ENCODE measurements at places on chromosomes 6 and 20. TPM values are rescaled to one million over a fixed set of nuclear protein-coding genes. Genes with fewer than 3 reads are reported as not detected.

The COL9A3 gene
- polyA plus RNA-seq = not detected

DNA sequence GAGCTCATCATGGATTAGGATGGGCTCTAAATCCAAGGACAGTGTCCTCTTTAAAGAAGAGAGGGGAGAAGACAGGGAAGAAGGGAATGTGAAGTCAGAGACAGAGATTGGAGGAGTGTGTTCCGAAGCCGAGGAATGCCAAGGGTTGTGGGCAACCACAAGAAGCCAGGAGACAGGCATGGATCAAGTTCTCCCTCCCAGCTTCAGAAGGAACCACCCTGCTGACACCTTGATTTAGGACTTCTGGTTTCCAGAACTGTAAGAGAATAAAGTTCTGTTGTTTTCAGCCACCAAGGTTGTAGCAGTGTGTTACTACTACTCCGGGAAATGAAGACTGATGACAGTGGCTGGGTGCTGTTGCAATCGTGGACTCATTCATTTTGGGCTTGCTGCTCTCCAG is 120.1 kb downstream of the RPS12 start:
- DNase-seq = no peak

GRCh38 chr6:41184761-41185160 is 16.2 kb downstream of the TREML2 start:
- DNase-seq = no peak

The CDKN1A gene
- 1.6 TPM for polyA plus RNA-seq

GRCh38 chr6:136532030-136532429 is 18.2 kb downstream of the MAP7 start:
- DNase-seq = no peak

GRCh38 chr20:13342469-13343242 is 121.6 kb downstream of the ISM1 start:
- DNase-seq = no peak

GRCh38 chr20:53960579-53961272 is 109.7 kb downstream of the BCAS1 start:
- DNase-seq = no peak
